Glomerular endothelial cell (primary cell): ENCODE measurements at places on chromosomes 6 and 20. TPM values are rescaled to one million over a fixed set of nuclear protein-coding genes. Genes with fewer than 3 reads are reported as not detected.

GRCh38 chr6:101114703-101115102, 233.6 kb upstream of the ASCC3 start:
- no peak for DNase-seq

DNA sequence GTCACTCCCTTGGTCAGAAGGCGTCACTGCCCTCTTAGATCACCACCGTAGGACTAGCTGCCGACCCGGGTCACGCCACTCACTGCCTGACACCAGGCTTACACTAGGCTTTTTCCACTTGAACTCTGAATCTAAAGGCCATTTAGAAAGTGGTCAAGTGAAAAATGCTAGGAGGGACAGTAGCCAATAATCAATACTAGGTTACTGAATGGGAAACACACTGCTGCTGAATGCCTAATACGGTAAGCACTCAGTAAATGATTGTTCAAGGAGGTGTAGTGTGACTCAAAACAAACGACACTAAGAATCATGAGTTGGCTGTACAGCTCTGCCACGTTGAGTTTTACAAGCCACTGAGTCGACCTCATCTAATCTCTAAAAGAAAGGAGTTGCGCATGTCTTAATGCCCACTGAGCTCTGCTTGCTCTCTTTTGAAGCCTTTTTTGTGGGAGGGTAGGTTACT, 760 bp upstream of the IBTK start:
- DNase-seq: no peak

GRCh38 chr6:111601886-111602285, 3.8 kb downstream of the TRAF3IP2 start:
- no peak for DNase-seq

GRCh38 chr6:89554106-89554505, 84.4 kb downstream of the LYRM2 start:
- no peak for DNase-seq

DNA sequence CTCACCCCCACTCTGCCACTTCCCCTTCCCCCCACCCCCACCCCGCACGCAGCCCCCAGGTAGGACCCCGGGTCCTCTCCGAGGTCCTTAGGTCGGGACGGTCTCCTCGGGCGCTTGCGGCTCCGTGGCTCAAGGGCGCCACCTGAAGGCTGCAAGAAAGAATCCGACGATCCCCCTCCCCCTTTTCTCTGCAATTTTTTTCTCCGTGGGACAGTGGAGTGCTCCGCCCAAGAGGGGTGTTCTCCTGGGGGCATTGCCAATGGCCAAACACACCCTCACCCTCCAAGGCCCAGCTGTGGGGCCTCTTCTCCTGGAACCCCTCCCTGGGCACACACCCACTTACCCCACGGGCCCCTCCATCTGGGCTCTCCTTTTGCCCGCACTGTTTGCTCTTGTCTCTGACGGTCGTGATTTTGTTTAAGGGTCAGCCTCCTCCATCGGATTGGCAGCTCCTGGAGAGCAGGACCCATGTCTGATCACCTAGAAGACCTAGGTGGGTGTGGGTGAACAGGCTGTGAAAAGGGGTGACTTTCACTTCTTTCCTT, 1.1 kb upstream of the TMEM74B start:
- no peak for DNase-seq

GRCh38 chr20:4794846-4795245, 73.1 kb downstream of the PRND start:
- DNase-seq: no peak

GRCh38 chr6:150332939-150333584, 35.8 kb upstream of the IYD start:
- no peak for DNase-seq

GRCh38 chr6:72446430-72446829, 175.4 kb upstream of the KCNQ5 start:
- no peak for DNase-seq

The TRMT11 gene
- 7.7 and 10.3 TPM in 2 replicates for total RNA-seq

The CCN6 gene
- not detected in 2 replicates for total RNA-seq

The LY6G6D gene
- total RNA-seq: not detected in 2 replicates

The CST2 gene
- total RNA-seq: not detected in 2 replicates

The TLDC2 gene
- total RNA-seq: not detected in 2 replicates
